ENCODE measurements at places on chromosomes 7 and 10.

- DNase-seq: no peak
Observed at GRCh38 chr7:74275401-74275881, 13.8 kb upstream of the CLIP2 start.

DNA sequence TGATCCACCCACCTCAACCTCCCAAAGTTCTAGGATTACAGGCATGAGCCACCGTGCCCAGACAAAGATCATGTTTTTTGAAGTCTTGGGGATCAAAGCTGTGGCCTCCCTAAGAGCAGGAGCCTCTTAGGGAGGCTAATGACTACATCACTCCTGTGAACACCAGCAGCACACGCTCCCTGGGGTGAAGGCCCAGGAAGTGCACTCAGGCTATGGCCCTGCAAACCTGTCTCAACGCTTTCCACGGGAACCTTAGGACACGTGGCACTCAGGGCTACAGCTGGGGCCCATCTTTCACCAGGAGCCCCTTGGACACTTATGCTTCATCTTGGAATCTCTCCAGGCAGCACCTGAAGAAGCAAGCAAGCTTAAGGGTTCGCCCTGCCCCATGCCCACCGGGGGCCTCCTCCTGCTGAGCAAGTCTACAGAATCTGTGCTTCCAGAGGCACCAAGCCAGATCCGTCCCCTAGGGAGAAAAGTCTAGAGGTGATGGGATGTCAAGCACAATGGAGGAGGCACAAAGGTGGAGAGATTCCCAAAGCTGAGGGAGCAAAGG, 18.4 kb downstream of the VSTM4 start:
- DNase-seq: no peak

DNA sequence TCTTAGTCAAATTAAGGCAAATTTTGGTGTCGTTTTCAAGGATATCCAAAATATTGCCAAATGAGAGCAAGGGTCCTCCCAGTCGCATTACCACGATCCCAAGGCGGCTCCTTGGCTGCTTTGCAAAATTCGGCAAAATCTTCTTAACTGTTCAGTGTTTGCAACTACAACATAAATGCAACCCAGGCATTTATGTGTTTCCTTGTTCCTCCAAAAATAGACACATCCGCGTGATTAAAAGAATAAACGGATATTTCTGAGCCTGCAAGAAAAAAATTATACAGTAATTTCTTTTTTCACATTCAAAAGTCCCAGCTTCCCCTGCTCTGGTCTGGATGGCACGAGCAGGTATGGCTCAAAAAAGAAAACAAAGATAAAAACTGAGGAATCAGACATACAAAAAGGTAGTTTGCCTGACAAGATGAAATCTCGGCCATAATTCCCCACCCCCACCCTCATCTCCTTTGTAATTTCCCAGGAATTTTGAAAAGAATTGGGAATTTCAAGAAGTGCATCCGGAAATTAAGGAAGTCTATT, 6.0 kb downstream of the SKIDA1 start:
- no peak for DNase-seq

DNA sequence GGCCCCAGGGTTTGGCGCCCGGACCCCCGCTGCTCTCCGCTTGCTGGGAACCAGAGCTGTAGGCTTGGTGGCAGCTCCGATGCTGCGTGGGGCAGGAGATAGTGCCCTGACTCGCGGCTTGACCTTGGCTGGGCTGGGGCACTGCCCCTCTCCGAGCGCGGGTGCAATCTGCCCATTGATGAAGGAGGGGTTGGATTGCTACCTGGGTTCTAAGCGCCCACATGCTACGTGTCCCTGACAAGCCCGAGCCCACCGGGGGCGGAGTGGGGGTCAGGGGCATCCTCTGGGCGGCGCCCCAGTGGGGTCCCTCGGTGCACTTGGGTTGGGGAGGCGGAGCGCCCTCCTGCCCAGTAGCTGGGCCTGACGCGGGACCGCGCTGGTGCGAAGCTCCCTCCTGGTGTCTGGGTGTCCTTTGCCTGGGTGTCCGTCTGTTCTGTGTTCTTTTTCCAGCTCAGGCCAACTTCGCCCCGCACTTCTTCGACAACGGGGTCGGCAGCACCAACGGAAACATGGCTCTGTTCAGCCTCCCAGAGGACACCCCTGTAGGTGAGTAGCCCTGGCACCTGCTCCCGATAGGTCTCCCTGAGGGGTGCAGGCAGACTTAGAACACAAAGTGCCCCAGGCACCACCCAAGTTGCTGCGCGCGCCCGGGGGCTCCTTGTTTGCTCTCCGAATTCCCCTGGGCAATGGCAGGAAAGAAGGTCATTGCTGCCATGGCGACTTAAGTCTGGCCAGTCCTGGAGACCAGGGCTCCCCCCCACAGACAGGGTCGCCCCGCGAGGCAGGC, 900 bp downstream of the CDHR1 start:
- no peak for DNase-seq

GRCh38 chr7:102128303-102128702, 158.4 kb upstream of the SH2B2 start:
- no peak for DNase-seq

- no peak for DNase-seq
Observed at GRCh38 chr10:33828592-33828991, 494.1 kb upstream of the NRP1 start.

DNA sequence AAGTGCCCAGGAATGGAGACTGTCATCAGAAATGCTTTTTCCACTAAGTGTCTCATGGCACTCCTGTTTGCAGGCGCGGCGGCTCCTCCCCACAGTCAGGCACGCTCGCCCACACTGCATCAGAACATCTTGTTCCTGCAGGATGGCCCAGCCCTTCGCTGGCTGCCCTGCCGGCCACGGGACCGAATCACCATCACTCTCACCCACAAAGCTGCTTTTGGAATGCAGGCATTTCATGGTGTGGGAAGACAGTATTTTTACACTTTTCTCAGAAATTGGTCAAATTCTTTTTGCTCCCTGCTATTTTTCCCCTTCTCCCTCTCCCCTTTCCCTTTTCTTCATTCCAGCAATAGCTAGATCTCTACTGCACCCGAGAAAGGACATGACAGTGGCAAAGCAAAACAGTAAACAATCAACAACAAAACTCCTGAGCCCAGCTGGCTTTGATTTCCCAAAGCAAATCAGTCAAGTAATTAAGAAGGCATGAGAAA, 176.1 kb upstream of the TNS3 start:
- DNase-seq: no peak

GRCh38 chr7:120054376-120055100, 218.4 kb upstream of the KCND2 start:
- no peak for DNase-seq

DNA sequence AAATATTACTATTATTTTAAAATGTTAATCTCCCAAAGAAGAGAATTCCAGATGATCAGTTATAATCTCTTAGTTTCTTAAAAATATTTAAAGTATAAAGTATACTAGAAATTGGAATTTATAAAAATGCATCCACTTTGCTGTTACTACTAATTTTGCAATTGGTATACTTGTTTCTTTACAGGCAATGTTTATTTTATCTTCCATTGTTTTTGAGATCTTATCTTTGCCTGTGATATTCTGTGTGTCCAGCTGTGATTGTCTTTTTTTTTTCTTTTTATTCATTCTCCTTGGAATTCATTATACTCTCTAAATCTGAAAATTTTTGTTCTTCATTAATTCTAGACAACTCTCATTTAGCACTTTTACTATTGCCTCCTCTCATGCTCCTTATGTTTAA, 652.6 kb downstream of the TNS3 start:
- DNase-seq: no peak

DNA sequence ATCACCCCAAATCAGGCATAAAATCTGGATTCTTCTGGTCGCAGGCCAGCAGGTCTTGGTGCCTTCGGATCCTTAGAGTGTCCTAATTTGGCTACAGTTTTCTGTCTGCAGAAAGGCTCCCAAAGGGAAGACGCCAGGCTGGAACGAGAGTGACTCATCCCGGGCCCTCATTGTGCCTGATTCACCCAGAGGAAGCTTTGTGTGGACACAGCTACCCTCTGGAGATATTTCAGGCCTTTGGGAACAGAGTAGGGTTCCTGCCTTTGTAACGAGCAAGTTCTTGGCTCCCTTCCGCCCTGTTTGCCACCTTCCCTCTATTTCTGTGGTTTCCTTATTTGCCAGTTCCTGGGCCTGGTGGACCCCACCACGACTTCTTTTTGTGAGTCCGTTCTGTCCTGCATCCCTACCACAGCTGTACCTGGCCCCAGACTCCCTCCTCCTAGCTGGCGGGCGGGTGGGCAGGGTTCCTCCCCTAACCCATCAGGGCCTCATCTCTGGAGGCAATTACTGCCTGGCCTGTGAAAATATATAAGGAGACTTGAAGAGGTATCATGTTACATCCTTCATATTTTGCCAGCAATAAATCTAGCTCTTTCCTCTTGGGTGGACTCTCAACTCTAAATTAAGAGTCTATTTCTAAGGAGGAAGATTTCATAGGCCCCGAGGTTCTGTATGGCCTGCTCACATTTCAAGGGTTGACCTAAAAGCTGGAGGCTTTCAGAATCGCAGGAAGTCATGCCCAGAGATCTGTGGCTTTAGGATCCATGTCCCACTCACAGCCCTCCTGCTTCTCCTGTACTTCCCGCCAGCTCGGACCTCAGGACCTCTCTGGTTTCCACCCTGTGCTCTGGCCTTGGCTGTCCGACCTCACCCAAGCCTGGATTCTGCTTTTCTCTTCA, 219.2 kb upstream of the ZNF32 start:
- no peak for DNase-seq

DNA sequence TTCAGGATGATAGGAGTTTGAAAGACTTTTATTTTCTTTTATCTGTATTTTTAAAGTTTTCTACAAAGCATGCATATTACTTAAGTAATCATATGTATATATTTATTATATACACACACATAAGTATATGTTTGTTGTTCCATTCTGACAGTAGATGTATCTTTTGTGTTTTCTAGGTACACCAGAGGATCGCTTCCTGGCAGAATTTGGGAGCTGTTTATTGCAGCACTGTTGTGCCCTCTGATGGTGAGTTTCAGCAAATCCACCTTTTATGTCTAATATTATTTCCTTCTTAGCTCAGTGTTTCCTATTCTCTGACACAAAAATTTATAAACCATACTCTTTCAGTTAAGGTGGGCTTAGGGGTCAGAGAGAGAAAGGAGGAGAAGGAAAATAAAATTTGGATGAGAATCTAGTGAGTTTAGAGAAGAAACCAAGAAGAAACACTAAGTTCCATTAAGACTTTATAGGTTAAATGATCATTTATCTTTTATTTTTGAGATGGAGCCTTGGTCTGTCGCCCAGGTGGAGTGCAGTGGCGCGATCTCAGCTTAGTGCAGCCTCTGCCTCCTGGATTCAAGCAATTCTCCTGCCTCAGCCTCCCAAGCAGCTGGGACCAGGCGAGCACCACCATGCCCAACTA, 59.2 kb upstream of the OIT3 start:
- no peak for DNase-seq

GRCh38 chr7:69699931-69700330, 101.7 kb downstream of the AUTS2 start:
- no peak for DNase-seq

DNA sequence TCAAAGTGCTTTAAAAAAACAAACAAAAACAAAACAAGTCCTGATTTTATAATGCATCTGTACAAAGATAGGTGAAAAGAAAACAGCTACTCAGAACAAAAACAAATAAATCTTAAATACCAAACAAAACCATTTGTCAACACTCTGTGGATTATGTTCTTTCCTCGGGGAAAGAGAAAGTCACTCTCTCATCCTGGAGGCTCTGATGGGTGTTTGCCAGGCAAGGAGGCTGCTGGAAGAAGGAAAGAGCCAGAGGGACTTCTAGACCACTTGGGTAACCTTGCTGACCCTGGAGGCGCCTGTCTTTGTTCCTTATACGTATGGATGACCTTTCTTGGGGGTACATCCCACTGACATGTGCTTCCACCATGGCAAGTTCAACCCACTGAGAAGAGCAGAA, 92.8 kb downstream of the ZRANB1 start:
- DNase-seq: no peak

DNA sequence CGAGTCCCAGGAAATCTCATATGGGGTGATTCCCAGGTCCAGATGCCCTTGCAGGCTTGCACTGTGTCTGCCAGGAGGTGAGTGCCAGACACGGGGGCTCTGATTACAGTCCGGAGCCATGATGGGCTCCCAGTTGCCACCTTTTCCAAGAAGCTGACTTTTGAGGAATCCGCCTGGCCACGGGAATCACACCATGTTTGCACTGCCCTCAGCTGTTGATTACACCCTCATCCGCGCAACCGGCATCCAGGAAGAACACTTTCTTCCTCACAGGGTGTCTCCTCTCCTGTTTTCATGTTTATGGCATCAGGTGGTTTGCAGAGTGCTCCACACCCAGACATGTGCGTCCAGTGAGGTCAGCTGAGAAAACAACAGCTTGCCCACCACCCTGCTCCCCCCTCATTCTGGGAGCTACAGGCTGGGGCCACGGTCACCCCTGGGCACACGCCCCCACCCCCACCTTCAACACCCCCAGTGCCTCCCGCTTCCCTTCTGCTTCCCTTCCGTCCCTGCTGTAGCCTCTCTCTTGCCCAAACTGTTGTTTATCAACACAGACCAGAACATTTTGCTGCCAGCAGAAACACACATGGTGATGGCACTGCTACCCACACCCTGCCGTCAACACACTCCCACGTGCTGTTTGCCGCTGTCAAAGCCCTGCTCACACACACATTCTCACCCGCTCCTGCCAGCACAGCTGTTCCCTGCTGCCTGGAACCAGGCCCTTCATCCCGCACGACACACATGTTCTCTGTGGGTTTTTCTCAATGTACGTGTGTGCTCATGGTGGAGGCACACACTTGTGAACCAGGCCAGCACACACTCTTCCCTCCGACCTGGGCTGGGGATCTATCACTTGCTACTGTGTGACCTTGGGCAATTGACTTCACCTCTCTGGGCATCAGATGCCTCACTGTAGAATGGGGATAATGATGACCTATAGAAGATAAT, 35.8 kb downstream of the DDIT4 start:
- DNase-seq: no peak

DNA sequence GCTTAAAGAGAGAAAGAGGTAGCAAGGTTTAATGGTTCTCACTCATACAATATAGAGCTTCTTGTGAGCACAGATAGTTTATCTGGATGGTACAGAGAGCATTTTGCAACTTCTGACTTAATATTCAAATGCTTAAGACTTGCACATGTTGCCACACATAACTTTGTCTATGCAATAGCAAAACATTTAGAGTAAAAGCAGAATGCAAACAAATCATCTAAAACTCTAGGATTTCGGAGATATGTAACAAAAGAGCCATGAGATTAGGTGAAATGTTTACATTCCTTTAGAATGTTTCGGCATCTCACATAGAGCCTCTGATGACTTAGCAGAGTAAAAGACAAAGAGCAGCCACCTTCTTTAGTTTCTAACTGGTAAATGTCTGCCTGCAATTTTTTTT, 717.1 kb upstream of the LRRN3 start:
- no peak for DNase-seq

DNA sequence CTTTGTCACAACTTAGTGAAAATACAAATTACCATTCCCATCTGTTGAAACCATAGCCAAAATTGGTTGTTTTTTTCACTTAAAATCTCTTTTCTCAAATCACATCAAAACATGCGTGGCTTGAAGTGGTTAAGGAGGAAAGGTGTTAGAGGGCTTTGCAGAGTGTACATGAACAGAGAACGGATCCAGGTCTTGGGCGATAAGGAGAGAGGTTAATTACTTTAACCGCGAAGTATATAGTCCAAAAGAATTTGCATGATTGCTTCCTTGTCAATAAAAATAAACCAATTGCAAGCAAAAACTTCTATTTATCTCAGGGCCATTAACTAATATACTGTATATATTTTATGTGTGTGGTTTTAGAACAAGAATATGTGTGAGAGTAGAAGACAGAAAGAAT, 813.9 kb upstream of the SORCS1 start:
- no peak for DNase-seq
